Left ventricle myocardium inferior (tissue), 1 donor: ENCODE measurements at places on chromosomes 7 and 10.

GRCh38 chr10:30647089-30647488, 17.5 kb upstream of the LYZL2 start:
- DNase-seq, result no peak

DNA sequence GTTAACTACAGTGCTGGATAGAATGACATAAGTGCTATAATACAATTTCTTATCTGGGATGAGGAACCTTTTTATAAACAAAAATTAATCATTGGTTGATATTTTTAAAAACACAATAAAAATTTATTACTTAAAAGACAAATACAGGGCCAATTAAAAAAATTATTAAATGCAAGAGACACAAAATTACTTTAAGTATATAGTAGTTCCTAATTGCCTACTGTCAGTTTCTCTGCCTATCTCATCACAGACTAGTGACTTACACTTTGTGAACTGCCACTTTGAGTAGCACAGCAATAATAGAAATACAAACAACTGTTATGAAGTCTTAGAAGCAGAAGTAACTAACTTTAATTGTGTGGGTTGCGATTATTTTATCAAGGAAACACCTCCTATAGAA, 8.4 kb downstream of the TES start:
- DNase-seq, result no peak

- no peak for DNase-seq
Measured at GRCh38 chr10:106360870-106361269, 803.6 kb downstream of the SORCS1 start.

DNA sequence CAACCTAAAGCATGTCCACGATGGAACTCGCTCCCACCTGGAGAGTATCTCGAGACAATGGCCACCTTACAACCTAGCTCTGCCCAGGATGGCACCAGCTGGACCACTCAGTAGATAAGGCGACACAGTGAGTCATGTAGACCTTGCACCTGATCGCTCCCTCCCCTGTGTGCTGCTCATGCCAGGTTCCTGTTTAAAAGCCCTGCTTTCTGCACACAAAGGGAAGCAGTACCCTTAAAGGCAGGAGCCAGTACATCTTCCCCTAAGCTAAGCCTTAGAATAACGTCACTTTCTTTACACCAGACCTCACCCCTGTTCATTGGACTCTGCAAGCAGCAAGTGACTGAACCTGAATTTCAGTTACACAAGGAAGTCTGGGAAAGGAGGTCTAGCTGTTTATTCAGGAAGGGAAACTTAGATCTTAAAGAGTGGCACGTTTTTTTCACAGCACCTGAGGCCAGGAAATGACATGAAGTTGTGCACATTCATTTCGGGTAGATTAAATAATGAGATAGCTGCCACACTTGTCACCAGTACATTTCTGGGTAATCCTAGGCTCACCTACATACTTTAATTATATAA, 117.9 kb downstream of the MTPAP start:
- no peak for DNase-seq

GRCh38 chr10:42177077-42177792, 461.1 kb downstream of the ZNF33B start:
- no peak for DNase-seq

- no peak for DNase-seq
Measured at GRCh38 chr10:113808168-113808567, 45.7 kb downstream of the DCLRE1A start.
